Upper lobe of right lung (tissue), 1 donor: ENCODE measurements at places on chromosomes 5 and 9. TPM values are rescaled to one million over a fixed set of nuclear protein-coding genes. Genes with fewer than 3 reads are reported as not detected.

The APBA1 gene
- total RNA-seq: 6.2 TPM

DNA sequence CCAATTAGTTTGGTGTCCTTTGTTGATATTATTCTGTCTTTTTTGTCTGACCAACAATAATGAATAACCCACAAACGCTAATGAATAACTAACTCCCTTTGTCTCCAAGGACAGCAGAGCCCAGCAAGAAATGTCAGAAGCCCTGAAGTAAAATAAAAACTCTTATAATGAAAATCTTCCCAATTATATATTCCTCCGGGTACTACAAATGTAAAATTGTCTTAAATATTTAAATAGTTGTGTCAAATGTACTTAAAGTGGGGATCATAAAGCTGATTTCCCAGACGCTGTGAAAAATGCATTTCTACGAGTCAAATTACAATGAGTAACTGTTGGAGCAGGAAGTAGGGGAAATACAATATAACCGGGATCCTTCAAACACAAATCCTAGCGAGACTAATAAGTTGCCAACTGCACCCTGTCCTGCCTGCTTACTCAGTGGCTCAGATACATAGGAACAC lies 22.3 kb downstream of the GLIS3 start:
- DNase-seq: no peak

GRCh38 chr5:9831823-9832222 lies 201.7 kb upstream of the TAS2R1 start:
- DNase-seq: no peak

GRCh38 chr9:2192356-2192979 lies 177.3 kb downstream of the SMARCA2 start:
- DNase-seq: no peak

The GRIN1 gene
- total RNA-seq: 0.64 TPM

The LCN15 gene
- not detected for total RNA-seq

DNA sequence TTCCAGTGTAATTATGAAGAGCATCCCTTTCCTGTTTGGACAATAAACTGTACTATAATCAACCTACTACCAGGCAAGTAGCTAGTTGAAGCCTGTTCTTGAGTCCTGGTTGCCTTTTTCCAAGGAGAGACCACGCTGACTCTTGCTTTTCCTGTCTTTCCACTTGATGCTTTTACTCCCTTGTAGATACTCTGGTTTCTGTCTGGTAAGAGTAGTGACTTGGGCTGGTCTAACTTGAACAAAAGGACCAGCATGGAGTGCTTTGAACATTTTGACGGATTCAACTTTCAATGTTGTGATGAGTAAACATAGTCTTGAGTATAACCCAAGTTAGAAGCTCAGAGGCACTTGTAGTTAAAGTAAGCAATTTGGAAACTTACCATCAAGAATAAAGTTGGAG lies 464.3 kb downstream of the GADD45G start:
- DNase-seq: no peak

DNA sequence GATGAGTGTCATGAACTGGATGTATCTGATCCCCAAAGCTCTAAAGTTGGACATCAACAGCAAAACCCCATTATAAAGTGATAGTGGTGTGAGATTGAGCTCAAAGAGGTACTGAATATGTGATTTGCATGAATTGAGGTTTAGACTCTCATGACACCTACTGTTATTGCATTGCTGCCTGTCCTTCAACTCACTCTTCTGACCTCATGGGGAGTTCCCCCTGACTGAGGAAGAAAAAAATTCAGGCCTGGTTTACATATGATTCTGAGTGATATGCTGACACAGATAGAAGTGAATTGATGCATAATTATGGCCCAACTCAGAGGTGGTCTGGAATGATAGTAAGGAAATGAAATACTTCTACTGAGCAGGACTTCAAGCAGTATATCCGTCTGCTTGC lies 76.2 kb upstream of the CHD1 start:
- DNase-seq: no peak

DNA sequence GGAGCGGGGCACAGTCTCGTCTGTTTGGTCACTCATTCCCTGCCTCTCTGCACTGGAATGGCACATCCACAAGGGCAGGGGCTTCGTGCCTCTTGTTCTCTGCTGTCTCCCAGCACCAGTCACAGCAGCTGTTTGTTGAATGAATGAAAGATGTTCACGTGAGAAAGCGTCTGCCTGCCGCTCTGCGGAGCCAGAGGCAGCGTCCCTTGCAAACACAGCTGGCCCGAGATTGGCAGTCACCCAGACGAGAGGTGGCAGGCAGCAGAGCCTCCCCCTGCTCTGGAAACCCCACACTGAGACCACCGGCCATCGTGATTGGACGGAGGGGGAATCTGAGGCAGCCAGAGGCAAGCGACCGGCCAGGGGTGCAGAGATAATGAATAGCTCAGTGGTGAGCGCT lies 6.0 kb upstream of the FAM163B start:
- no peak for DNase-seq

- no peak for DNase-seq
These were observed 1.0 kb upstream of the MXD3 start for GRCh38 chr5:177312649-177313181.

GRCh38 chr9:87431837-87432236 lies 65.8 kb upstream of the DAPK1 start:
- DNase-seq: no peak

The OBP2B gene
- not detected for total RNA-seq
